MM.1S (cell line): ENCODE measurements at places on chromosomes 13 and 19.
A peak's percentile ranks its signal among the peaks of the same experiment; 100 is the strongest.

DNA sequence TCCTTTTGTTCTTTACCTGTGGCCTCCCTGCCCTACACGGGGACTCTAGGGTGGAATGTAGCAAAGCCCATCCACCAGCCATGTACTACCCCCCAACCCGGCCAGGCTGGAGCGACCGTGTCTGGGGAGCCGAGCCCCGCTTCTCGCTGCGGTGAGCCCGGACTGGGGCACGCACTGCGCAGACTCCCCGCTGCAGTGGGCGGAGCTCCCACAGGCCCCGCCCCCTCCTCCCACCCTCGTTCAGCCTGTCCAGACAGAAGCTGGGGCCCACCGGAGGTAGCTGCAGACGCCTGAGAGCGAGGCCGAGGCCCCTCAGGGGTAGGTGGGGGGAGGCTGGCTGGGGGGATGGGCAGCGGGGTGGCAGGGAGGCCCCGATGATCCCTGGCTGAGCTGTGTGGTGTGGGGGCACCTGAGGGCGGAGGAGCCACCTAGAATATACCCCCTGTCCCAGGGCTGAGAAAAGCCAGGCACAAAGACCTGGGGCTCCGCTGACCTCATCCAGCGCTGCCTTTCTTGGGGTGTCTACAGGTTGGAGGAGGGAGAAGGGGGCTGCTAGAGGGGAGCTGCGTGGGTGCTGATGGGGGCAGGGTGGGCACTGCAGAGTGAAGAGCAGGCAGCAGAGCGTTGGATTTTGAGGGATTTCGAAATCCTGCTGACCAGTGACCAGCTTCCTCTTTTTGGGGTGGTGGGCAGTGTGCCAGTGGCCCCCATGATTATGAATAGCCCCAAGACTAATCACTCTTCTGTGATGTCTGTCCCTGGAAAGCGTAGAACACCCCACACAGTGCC lies 17.3 kb downstream of the PLD3 start:
- DNase-seq: peak; percentile 66

- DNase-seq: no peak
These were observed 32.5 kb downstream of the PCDH20 start for GRCh38 chr13:61383111-61383510.

DNA sequence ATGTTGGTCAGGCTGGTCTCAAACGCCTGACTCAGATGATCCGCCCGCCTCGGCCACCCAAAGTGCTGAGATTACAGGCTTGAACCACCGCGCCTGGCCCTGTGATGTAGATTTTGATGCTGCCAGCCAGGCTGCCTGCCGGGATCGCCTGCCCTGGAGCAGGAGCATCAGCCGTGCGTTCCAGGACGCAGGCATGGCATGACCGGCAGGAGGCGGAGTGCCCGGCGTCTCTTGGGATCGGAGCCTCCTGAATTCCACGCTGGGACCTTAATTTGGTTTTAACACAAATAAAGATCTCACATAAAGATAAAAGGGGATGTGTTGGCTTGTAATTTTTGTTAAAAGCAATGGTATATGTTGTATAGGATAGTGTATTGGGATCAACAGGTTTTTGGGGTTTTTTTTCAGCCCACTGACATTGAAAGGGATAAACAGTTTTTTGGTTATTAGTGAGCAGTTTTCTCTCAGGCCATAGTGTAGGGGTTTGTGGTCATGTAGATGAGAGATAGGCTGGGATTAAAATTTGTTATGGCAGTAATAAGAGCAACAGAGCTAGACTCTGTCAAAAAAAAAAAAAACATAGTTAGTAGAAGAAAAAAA lies 1406.4 kb downstream of the UQCRFS1 start:
- DNase-seq: no peak

- no peak for DNase-seq
These were observed 892.9 kb downstream of the EFNB2 start for GRCh38 chr13:105642511-105642958.

- DNase-seq: no peak
These were observed 1.7 kb downstream of the IRGQ start for GRCh38 chr19:43594081-43594697.

GRCh38 chr19:17538684-17539237 lies 16.7 kb upstream of the COLGALT1 start:
- no peak for DNase-seq

- no peak for DNase-seq
These were observed 121.2 kb downstream of the SHISA2 start for GRCh38 chr13:25930653-25931052.

DNA sequence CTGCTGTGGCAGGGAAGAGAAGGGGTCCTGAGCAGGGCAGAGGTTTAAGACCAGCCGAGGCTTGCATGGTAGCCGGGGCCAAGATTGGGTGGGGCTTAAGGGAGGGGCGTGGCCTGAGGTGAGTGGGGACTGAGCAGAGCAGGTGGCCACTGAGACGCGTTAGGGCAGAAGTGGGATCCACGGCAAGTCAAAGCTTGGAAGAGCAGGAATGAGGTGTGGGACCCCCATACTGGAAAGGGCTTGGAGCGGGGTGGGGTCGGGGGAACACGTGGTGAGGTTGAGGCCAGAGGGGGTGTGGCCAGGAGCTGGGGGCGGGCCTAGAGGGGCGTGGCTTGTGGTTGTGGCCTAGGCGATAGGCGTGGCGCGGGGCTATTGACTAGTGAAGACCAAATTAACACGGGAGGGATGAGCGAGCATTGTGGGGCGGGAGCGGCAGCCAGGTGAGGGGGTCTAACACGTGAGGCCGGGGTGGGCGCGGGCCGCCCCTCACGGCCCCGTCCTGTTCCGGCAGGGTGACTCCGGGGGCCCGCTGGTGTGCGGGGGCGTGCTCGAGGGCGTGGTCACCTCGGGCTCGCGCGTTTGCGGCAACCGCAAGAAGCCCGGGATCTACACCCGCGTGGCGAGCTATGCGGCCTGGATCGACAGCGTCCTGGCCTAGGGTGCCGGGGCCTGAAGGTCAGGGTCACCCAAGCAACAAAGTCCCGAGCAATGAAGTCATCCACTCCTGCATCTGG lies 3.3 kb downstream of the CFD start:
- peak; percentile 73 for DNase-seq

- no peak for DNase-seq
These were observed 1636.8 kb downstream of the PCDH9 start for GRCh38 chr13:65593298-65593874.

DNA sequence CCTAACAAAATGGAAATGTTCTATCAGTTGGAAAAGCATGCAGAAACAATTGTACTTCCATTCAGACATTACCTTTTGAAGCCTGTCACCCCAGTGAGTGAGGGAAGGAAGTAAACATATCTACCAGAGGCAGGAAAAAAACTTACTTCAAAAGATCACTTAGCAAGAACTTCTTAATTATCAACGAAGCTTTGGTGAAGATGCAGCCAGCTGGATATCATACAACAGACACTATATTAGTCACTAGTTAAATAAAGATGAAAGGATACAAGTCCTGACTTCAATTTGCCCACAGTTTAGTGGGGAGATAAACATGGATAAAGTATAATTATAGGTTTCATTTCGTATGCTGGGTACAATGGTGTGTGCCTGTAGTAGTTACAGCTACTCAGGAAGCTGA lies 148.8 kb downstream of the TNFRSF19 start:
- DNase-seq: no peak

GRCh38 chr13:20939662-20940061 lies 37.1 kb upstream of the XPO4 start:
- no peak for DNase-seq

DNA sequence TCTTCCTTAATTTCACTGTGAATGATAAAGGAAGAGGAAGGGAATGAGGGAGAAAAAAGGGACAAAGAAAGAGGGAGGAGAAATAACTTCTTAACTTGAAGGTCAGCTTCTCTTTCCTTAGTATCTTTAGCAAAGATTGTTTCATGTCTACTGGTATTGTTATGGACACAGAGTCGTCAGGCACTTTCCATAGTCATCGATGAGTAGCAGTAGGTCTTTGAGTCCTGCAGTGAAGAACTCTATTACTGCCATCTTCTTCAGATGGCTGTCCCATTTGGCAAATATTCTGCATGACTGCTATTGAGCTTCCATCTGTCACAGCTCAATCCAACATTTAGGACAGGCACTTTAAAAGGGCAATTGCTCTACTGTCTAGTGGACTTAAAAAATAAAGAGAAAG lies 2463.1 kb downstream of the PCDH9 start:
- no peak for DNase-seq

- DNase-seq: no peak
These were observed 71.5 kb downstream of the KCTD15 start for GRCh38 chr19:33868076-33868735.

DNA sequence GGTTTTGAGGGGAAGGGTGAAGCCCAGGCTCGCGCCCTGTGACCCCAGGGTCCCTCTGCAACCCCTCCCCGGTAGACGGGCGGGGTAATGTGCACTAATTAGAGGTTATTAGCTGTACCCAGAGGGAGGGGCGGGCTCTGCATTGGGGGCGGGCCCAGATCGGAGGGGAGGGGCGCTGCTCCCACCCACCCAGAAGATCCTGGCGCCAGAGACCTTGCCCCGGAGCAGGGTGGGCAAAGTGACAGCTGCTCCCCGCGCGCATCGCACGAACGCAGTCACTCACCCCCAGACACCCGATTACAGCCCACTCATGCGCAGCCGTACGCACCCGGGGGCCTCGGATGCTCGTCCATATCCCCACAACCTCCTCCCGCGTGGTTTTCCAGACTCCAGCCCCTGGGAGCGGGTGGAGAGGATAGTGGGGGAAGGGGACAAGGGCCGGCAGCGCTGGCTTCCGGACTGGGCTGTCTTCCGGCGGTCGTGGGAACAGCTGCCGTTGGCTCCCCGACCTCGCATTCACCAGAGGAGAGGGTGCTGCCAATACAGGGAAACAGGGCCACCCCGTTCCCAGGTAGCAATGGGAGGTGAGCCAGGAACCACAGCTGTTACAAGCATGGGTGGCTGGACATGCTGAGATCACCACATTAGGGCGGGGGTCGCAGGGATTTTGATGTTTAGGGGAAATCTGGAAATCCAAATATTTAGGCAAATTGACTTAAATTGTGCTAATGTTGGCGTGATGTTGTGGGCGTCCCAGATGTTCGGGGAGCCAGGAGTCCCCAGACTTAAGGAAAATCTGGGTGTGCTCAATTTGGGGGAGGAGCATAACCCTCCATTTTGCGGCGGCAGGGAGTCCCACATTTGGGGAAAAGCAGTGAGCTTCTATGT lies 2.9 kb upstream of the HOOK2 start:
- peak; percentile 27 for DNase-seq

GRCh38 chr19:21593008-21593481 lies 87.6 kb downstream of the ZNF429 start:
- no peak for DNase-seq

DNA sequence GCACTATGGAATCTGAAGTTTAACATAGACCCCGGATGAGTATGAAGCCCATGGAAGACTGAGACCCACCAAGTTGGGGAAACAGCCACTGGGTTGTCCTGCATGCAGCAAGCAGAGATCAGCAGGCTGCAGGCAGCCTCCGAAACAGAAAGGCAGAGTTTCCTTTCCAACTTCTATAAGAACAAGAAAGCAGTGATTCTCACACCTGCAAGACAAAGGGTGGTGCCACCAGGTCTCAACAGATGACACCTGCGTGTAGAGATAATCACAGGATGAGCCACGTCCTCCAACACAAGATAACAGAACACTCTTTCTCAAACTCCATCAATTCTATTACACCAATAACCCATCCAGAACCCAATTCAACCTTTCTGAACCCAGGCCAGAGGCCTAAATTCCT lies 457.9 kb downstream of the FOXO1 start:
- DNase-seq: peak; percentile 71

GRCh38 chr19:629961-630714 lies 3.2 kb downstream of the POLRMT start:
- no peak for DNase-seq

DNA sequence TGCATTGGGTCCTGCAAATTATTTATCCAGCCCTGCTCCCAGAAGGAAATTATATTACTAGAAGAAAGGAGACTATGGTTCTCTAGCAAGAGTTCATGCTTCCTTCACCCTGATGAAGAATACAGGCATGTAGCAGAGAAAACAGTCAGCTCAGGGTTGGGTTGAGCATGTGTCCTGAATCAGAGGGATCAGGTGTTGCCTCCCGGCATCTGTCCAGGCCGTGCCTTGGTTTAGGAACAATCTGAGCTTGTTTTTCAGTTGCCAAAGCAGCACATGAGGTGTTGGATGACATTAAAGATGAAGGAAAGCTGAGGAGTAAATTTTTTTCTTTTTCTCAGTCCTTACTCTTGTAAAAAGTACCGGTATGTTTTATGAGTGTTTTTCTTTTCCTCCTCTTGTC lies 62.0 kb downstream of the KL start:
- DNase-seq: no peak

DNA sequence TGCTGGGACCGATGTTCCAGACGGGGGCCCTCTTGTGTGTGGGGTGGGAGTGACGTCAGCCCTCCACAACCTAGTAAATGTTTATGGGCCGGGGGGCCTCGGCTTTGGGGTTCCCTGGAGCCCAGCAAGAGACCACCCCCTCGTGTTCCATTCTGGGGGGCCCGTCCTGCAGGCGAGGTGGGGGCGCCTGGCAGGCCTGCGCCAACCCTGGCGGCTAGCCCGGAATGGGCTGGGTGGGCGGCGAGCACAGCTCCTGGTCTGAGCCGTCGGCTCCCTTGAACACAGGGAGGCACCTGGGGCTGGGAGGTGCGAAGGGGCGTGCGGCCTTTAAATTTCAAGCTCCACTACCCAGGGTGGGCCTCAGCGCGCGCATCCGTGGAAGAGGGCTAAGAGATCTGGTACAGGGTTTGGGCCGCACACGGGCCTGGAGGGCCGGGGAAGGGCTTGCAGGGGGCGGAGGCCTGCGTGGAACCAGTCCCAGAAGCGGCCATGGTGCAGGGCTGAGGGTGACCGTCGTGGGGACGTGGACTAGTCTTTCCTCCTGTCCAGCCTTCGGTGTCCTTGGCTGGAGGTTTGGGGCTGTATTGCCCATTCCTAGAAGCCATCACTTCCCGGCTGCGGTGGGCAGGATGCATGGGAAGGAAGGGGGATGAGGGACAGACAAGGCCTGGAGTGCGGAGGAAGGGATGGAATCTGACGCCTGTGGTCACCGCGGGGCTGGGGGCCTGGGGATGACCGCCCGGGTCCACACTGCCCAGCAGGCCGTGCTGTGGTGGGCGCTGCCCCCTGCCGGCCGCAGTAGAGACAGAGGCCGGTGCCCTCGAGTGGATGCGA lies 11.4 kb downstream of the NDUFA11 start:
- DNase-seq: no peak

- DNase-seq: no peak
These were observed 2.5 kb downstream of the RPS9 start for GRCh38 chr19:54203151-54203611.
